T-helper 22 cell (primary cell): ENCODE measurements at places on chromosomes 6 and 20.

- no peak for DNase-seq
Measured at GRCh38 chr6:97411610-97412009, 128.6 kb upstream of the MMS22L start.

DNA sequence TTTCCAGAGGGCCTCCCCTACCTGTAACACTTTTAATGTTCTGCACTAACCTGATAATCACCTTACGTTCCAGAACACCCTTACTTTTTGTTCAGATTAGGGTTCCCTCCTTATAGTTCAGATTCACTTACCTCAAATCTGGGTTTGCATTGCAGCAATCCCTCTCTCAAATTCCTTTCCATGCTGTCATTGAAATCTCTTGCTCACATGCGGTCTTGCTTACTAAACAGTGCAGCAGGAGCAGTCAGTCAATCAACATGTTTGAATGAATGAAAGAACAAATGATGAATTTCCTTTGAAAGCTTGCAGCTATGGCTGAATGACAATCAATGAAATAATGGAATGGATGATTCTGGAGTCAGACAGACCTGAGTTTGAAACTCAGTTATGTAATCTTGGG, 200.1 kb downstream of the HIVEP2 start:
- no peak for DNase-seq

DNA sequence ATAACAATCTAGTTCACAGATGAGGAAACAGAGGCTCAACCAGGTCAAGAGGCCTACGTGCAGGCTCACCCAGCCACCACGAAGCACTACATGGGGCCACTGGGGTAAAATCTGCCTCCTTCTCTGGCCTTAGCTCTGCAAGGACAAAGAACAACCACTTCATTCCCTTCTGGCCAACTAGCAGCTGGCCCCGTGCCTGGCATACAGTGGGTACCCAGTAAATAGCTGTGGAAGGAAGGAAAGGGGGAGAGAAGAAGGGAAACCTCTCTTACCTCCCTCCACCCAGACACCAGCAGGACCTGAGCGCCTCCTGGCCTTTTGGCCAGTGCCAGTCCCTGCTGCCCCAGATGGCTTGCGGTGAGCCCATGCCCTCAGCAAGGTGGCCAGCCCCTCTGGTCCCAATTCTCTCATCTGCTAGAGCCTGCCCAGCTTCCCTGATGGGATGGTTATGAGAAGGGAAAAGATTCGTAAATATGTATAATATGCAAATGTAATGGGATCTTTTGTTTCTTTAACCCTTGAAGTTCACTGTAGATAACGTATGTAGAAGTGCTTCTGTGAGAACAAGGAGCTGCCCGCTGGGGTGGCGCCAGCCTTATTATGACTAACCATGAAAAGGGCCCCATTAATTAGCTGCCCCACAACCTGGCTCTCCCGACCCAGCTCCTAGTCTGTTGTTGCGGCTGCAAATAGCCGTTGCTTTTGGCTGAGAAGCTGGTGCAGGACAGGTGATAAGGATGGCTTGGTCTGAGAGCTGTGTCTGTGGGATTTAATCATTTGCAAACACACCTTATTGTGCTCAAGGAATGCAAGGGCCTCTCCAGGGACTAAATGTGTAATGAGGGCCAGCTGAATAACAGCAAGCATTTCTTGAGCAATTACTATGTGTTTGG, 62.0 kb downstream of the DLGAP4 start:
- no peak for DNase-seq

DNA sequence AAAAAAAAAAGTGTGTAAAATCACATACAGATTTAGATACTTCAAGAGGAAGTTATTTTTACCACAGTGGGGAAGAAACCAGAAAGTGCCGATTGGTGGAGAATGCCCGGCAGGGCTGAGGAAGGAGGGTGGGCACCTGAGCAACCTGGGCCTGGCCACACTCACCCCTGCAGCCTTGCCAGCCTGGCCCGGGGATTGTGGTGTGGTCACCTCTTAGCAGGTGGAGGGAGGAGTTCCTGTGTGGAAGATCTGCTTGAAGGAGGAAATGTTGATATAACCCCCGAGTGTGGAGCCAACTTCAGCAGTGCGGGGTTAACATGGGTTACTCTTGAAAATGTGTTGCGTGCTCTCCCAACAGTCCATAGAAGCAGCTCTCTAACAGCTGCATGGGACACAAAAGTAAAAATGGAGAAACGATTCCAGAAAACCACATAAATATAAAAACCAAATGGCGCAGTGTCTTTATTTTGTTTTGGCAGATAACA, 14.7 kb downstream of the UST start:
- DNase-seq, result peak; percentile 57

DNA sequence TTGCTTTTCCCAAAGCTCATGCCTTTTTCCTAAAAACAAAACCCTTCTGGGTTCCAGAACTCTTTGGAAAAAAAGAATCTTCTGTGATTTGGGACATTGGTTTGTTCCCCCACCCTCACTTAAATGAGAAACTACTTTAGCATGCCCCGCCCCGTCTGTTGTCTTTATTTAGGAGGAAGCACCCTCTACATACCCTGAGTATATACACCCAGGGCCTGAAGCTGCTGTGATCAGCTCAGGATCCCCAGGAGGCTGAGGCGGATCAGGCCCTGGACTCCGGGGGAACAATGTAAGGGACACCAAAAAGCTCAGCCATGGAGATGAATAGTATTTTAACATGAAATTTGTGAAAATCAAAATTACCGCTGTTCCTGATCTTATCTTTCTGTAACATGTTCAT, 1.4 kb downstream of the BCAS1 start:
- DNase-seq, result no peak

DNA sequence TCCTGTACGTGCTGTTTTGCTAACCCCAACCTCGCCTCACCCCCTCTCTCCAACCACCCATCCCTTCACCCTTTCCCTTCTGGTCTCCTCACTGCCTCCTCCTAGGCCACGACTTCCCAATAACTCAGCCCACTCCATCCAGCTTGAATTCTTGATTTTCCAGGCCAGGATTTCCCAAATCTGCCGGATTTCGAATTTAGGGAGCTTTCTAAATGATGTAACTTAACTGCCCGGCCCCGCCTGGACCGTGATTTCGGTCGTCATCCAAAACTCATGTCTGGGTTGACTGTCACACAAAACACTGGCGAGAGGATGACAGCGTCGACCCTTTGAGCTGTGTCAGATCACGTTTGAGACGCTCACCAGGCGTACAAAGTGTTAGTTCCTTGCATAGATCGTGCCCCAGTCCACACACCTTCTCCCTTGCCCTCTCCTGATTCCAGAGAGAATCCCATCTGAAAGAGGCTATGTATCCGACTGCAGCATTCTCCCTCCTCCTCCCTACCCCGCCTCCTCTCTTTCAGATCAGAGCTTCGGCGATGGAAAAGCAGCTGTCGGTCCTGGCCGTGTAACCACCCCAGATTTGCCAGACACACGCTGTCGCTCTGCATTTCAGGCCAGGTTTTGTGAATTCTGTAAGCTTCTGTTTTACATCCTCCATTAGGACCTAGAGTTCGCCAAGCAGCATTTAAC, 168.2 kb downstream of the GPX5 start:
- DNase-seq, result no peak

DNA sequence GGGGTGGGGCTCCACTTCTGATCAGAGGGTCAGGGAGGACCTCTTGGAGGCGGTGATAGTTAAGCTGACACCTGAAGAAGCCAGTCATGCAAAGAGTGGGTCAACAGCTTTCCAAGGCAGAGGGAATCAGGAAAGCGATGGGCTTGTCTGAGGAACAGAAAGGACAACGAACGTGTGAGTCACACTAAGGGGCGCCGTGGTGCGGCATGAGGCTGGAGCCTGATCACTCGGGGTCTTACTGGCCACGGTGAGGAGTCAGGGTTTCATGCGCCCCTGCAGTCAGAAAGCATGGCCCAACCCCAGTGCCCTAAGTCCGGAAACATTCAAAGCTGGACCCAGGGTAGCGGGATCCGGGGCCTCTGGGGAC, 50.6 kb upstream of the SLC32A1 start:
- DNase-seq, result no peak

- no peak for DNase-seq
Measured at GRCh38 chr6:121999456-122000065, 399.9 kb upstream of the HSF2 start.

- DNase-seq, result no peak
Measured at GRCh38 chr20:36277546-36277945, 28.6 kb upstream of the DLGAP4 start.

DNA sequence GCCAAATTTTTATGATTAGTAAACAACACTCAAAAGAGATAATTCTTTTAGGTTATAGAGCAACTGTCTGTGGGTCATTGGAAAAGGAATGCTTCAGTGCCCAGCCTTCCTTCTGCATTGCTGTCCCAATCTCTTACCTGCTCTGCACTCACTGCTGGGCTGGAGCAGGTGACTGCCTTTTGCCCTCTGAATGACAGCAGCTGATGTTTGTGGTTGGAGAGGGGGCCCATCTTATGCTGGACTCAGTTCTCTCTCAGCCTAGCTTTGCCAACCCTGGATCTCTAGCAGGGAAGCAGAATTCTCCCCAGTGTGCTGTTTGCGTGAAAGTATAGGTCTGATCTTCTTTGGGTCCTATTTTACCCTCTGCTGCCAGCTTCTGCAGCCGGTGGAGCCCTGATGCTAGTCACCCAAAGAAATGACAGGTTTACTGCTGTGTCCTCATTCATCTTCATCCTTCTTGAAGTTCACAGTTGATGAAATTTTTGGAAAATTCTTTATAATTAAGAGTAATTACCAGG, 193.5 kb downstream of the ARID1B start:
- no peak for DNase-seq

DNA sequence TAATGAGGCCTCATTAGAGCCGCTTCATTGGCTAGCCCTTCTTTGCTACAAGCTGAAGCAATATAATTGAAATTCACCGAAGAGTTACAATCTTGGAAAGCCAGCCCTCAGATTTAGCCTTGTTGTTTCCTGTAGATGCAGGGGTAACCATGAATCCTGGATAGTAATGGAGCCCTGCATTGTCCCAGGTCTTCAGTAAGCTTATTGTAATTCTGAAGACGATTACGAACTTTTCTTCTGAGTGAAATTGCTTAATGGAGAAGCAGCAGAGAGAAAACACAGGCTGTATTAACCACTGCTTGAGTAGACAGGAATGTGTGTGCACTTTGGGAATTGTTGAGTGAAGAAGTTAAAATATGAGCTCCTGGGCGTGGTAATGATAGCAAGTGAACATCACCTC, 26.3 kb upstream of the NAA20 start:
- DNase-seq, result no peak

GRCh38 chr20:63049561-63050221, 42.9 kb upstream of the BHLHE23 start:
- no peak for DNase-seq

DNA sequence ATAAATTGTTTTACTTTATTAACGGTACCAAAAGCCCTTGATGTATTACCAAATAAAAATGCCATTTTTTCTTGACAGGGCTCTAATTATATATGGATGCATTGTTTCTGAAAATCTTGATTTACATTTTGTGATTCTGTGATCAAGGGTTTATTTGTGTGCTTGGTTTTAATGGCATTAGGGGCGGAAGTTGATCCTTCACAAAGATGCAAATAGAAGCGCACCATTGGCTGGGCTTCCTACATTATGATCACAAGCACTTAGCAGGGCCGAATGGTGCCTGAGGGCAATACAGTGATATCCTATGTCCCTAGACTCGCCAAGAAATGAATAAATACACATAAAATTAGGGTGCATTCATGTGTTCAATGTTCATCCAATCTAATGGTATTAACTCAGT, 172.9 kb upstream of the UST start:
- DNase-seq, result no peak

GRCh38 chr6:125194941-125195340, 41.4 kb downstream of the TPD52L1 start:
- no peak for DNase-seq

GRCh38 chr6:135667691-135668455, 170.3 kb upstream of the AHI1 start:
- DNase-seq, result no peak

- no peak for DNase-seq
Measured at GRCh38 chr6:85157311-85157710, 292.6 kb upstream of the NT5E start.

GRCh38 chr6:116779573-116780164, 14.2 kb upstream of the FAM162B start:
- no peak for DNase-seq

DNA sequence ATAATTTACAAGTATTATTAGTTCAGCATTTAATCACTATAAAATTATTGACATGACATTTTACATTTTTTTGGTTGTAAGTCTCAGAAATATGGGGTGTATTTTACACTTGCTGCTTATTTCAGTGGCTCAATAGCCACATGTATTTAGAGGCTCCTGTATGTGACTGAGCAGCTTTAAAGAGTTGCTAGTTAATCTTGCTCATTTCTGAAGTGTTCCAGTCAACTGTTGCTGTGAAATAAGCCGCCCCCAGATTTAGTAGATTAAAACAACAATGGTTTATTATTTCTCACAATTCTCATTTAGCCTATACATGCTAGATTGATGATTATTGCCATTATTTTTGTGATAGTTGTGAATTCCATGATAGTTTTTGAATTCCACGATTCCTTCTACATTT, 23.0 kb downstream of the CD109 start:
- DNase-seq, result no peak

DNA sequence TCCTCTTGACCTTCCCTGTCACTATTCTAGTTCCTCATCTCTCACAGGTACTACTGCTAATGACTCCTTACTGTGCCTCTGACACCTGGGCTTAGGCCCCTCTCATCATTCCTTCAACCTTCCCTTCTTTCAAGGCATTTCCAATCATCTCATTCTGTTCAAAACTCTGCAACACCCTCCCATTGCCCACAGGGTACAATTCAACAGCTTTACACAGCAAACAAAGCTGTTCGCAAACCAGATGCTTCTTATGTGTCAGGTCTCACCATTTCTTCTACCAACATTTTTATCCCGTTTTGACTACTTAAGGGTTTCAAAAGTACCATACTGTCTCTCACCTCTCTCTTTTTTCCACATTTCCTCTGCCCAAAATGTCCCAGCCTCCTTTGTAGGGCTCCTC, 84.4 kb upstream of the ID4 start:
- no peak for DNase-seq

GRCh38 chr20:35839904-35840303, 68.1 kb downstream of the PHF20 start:
- no peak for DNase-seq

GRCh38 chr6:131924881-131925474, 26.2 kb downstream of the CCN2 start:
- no peak for DNase-seq

DNA sequence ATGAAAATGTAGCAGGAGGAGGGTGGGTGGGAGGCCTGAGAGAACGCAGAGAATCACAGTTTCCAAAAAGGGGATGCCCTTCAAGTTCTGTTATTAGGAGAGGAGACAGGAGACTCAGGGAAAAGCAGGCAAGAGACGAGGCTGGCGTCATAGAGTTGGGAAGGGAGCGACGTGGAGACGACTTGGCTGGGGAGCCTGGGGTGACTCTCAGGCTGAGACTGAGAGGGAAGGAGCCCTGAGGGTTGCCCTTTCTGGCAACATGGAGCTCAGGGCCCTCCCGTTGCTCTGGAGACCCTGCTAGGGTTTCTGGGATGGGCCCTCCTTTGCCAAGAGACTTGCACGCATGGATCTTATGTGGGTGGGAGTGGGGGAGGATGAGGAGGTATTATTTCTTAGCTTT, 108.9 kb downstream of the CDH4 start:
- no peak for DNase-seq
